Renal pelvis (tissue), 12 donors: ENCODE measurements at places on chromosomes 3 and 15.

GRCh38 chr15:66881173-66881905, 179.3 kb downstream of the SMAD6 start:
- DNase-seq: no peak

DNA sequence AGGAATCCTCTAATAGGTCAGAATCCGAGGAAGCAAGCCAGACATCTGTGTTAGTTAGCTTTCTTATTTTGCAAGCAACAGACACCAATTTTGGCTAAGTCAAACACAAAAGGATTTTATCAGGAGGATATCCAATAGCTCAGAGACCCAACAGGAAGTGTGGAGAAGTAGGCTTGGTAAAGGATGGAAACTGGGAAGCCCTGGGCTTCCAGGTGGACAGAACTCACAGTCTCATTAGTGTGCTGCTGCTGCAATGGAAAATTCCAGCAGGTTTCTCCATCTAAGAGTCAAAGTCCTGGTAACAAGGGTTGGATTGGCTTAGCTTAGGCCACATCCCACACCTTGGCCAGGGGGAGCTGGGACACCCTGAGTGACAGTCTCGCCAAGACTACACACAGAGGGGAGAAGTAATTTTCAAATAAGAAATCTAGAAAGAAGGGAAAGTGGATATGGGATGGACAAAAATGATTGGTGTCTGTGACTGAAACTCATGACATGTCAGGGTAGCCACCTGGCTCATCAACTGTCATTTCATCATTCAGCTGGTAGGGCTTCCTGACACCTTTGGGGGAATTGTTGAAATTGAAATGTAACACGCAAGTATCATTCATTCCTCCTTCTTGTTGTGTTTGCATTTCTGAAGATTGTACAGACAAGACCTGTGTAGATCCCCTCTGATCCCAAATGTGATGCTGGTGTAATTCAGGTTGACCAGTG, 158.6 kb downstream of the THSD4 start:
- DNase-seq: no peak

DNA sequence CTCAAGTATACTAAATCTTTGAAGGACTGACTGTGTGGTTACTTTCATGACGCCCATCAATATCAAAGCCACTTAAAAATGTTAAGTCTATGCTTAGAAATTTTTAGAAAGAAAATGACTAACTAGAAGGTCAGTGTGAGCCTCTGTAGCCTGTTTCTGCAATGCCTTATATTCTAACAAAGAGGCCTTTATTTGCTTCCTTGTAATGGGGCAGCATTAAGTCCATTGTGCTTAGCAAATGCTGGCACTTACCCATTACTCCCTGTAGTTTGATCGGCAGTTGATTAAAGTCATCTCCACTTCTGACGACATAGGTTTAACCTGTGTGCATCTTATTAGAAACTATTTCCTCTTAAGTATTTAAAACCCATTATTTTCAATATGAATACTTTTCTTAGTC, 91.6 kb upstream of the FAM98B start:
- DNase-seq: no peak

DNA sequence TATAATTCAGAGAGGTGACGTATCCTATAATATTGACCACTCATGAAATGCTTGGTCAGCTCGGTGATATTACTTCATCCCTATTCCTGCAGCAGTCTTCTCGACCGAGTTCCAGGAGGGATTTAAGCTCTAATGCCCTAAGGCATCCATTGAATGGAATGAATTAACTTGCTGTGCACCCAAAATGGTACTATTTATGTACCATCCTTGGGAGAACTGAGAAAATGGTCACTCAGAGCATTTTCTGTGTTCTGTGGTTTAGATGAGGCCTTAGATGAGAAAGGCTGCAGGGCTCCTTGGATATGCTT, 638 bp downstream of the BLOC1S6 start:
- no peak for DNase-seq

DNA sequence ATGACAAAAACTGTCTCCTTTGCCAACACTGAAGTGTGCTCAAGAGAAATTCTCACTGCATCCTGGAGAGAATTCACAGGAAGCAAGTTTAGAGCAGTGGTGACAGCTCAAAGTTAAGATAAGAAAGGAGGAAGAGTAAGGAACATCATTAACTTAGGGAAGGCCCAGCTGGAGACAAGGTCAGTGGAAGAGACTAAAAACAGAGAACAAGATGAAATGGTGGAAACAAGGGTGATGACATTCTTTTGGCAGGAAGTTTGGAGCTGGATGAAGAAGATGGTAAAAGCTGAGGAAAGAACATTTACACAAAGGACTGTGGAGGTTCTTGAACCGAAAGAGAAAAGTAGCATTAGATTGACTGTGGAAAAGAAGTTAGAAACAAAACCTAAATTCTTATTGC, 6.7 kb upstream of the SUCLG2 start:
- no peak for DNase-seq

- DNase-seq: no peak
Observed at GRCh38 chr3:21055015-21055414, 696.0 kb downstream of the ZNF385D start.
